ENCODE measurements at places on chromosomes 3 and 15.

- no peak for DNase-seq
These were observed 8.4 kb upstream of the HRH1 start for GRCh38 chr3:11145888-11146287.

DNA sequence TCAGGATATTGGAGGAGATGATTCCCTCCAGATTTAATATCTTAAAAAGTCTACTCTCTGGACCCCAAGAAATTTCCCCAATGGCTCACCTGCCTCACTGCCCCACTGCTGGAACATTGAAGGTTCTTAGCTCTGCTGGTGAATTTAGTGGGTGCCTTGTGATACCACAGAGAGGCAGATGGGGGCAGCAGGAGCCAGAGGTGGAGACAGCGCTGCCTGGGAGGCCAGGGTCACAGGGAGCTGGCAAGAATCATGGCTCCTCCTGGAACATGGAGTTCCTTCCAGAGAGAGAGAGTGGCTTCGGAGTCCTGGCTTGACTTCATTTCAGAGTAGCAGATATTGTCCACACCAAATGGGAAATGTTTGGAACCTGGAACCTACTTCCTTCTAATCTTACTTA lies 263.5 kb upstream of the CFAP20DC start:
- peak; percentile 35 for DNase-seq

DNA sequence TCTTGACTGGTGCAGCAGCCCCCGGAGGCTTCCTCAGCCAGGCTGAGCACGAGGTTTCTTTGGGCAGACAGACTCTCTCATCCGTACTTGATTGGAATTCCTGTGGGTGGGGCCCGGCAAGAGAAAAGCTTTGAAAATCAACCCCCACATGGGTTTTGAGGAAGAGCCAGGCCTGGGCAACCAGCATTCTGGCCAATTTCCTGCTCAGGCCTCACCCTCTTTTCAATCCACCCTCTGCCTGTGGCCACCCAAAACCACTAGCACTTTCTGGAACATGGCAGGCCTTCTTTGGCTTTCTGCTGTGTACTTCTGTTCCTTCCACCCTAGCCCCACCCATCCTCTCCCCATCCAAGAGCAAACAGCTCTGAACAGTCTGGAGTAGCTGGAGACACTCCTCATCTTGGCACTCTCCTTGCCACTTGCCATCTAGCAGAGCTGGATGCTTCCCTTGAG lies 5.9 kb downstream of the MYO5C start:
- DNase-seq, result no peak

GRCh38 chr3:125179884-125180240 lies 32.7 kb downstream of the SLC12A8 start:
- no peak for DNase-seq

DNA sequence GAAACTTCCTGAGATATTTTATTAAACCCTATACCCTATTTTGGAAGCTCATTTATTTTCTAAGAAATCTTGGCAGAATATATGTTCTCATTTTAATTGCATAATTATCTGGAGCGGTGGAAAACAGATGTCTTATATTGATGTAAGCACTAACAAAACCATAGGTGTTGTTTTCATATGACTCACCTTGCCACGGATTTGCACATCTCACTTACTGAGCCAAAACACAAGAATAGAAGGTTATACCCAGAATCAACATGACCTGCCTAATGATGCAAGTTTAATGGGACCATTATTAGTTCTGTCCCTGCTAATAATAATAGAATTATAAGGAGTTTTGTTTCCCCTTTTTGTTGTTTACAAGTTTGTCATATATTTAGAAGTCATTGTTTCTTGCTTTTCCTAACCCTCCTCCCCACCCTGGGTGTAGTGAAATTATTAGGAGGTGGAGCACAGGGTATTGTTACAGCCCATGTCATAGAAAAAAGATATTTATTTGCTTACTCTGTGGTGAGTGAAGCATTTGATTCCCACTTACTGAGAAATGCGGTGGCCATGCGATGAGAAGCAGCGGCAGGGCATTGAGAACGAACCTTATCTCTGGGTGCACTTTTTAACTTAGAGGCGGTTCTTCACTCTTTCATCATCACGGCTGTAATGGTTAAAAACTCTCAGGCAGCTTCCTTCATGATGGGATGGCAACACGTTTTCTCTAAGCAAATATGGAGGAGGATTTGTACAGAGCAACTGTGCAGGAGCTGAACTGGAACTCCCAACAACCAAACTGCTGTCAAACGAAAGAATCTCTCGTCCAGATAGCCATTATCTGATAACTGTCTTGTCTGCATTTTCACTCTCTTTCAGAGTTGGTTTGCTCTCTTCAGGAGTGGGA lies 521 bp downstream of the IL5RA start:
- no peak for DNase-seq

DNA sequence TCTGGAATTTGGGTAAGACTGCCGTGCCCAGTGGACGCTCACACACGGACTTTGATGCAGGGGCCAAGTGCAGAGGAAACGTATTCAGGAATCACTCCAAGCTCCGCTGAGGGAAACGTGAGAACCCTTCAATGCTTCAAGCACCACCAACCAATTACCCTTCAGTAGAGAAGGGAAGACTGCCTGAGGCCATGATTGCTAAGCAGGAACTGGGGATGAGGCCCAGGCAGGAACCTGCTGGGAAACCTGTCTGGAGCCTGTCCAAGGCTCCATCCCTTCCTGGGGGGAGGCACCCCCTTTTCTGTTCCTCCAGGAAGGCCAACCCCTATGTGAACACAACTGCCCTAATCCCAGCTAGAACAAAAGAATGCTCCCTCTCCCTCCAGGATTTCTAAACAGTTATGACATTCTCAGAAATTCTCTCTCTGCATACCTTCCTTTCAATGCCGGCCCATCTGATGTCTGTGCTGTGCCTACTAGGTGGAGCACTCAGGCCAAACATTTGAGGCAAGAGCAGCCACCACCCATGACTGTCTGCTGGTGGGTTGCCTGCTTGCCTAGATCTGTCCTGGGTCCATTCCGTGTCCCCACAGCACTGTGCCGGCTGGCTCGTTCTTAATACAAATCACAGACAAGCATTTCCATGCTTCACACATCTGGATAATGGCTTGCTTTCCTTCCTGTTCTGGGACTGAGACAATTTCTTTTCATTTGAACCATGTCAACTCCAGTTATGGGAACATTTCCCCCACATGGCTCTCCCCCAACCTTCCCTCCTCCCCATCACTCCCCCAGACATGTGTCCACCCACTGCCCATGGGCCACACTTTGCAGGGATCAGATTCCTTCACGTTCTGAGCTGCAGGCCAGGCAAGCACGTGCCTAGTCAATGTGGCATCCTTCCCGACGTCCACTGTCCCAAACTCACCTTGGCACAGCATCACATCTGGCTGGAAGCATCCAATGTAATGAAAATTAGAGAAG lies 149.4 kb downstream of the ADAMTS17 start:
- no peak for DNase-seq

- DNase-seq, result no peak
These were observed 7.8 kb downstream of the SMAD6 start for GRCh38 chr15:66709884-66710283.

GRCh38 chr3:31523543-31523942 lies 9.2 kb upstream of the STT3B start:
- no peak for DNase-seq

DNA sequence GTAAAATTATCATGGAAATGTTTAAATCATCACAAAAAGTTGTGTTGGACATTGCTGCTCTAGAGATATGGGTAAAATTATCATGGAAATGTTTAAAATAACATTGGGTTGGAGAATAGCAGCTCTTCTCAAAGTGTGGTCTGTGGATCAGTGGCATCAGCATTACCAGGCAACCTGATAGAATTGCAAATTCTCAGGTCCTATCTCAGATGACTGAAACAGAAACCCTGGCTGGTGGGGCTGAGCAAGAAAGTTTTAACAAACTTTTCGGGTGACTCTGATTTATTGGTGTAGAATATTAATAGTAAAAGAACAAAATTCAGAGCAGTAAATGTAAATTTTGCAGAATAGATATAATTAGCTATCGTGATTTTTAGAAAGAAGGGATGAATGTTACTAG lies 28.9 kb downstream of the NXPE3 start:
- no peak for DNase-seq

GRCh38 chr3:122000936-122001605 lies 21.0 kb downstream of the ILDR1 start:
- no peak for DNase-seq
